Adrenal gland (tissue), 19 donors: ENCODE measurements at places on chromosomes 7 and 10. TPM values are rescaled to one million over a fixed set of nuclear protein-coding genes. Genes with fewer than 3 reads are reported as not detected.

Gene DPCD
- total RNA-seq, result 32.1 TPM

Gene LLCFC1
- total RNA-seq, result not detected

Gene PAOX
- total RNA-seq, result 4.5 TPM

Gene EIF3A
- 65.2 TPM for total RNA-seq

GRCh38 chr10:47454780-47455058 is 29.2 kb downstream of the ANXA8 start:
- no peak for DNase-seq

DNA sequence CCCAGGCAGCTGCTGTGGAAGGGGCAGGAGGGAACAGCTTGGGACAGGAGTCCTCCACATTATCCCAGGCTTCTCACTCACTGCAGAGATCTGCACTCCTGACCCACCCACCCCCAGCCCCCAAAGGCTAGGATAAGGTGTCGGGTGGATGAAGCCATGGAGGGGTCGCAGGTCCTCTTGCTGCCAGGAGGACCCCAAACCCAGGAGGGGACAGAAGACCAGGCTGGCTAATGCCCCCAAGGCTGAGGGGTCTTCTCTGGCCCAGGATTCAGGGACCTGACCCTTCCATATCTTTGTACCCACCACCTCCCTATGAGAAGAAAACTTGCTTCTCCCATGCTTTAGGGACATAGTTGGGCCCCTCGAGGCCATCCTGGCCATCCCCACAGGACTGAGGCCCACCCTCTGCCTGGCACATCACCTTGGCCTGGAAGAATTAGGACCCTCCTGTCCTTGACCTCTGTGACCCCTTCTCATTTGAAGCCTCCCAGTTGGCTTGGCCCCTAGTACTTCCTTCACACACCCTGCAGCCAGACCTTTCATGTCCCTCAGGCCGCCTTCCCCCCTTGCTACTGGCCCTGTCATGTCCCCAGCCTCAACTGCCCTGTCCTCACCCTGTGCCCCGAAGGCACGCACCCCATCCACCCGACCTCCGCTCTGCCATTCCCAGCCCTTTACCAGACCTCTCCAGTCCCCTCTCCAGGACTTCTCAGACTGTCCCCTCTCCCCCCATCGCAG is 21.6 kb downstream of the KCNH2 start:
- no peak for DNase-seq

DNA sequence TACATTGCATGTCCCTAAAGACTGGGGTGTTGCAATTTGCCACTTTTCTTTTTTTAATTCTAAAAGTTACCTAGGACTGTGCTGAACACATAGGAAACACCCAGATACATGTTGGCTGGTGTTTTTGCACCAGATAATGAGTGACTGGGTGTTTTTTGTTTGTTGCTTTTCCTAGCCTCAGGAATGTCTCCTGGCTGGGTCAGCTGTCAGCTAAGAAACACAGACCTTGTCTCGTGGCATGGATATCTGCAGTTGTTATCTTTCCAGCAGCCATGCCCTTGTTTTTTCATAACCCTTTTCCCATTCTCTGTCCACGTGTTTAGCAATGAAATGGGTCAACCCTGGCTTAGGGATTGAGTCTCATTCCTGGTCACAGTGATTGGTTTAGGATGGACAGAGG is 433.9 kb upstream of the ZMIZ1 start:
- DNase-seq, result no peak

- no peak for DNase-seq
Measured at GRCh38 chr10:131652438-131653139, 248.2 kb upstream of the PPP2R2D start.

- no peak for DNase-seq
Measured at GRCh38 chr10:124996127-124996853, 54.4 kb downstream of the ZRANB1 start.

DNA sequence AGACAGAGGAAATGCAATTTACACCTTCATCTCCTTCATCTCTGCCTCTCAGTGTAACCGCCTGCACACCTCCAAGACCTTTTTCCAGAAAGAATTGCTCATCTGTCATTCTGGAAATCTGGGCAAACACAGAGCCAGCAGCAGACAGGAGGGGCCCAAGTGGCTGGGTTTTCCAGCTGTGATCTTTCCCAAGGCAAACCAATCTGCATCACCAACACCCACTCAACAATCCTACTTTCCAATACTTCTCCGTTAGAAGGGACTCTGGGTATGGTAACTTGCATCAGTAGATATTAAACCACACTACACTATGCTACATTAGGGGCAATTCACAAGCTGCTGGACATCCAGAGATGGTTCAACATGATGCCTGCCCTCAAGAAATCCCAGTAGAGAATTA is 781.8 kb upstream of the AUTS2 start:
- no peak for DNase-seq

GRCh38 chr7:108267615-108268014 is 137.5 kb upstream of the LAMB4 start:
- no peak for DNase-seq
